ENCODE measurements at places on chromosomes 3 and 15.

- DNase-seq = no peak
These were observed 130.3 kb upstream of the ZPLD1 start for GRCh38 chr3:102304550-102304949.

- no peak for DNase-seq
These were observed 40.3 kb downstream of the GNB4 start for GRCh38 chr3:179410999-179411398.

- no peak for DNase-seq
These were observed 911.6 kb upstream of the ARPP21 start for GRCh38 chr3:34727700-34728099.

DNA sequence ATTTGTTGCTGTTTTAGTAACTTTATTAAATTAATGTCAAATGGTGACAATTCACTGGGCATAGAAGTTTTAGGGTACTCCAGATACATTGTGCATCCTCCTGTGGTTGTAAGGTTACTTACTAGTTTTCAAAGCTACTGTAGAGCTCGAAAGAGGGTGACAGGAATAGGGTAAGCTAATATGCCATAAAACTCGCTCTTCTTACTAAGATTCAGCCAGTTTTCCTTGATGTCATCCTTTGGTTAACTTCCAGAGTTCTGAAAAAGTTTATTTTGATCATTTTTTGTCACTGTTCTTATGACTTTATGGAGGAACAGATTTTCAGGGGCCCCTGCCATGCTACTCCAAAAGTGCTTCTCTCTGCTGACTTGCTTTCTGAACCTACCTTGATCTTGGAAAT, 334.8 kb downstream of the PLCL2 start:
- DNase-seq = no peak

- DNase-seq = no peak
These were observed 662 bp downstream of the UBL7 start for GRCh38 chr15:74460298-74460697.

- DNase-seq = peak; percentile 21
These were observed 3.3 kb upstream of the CNTN3 start for GRCh38 chr3:74617776-74618175.

DNA sequence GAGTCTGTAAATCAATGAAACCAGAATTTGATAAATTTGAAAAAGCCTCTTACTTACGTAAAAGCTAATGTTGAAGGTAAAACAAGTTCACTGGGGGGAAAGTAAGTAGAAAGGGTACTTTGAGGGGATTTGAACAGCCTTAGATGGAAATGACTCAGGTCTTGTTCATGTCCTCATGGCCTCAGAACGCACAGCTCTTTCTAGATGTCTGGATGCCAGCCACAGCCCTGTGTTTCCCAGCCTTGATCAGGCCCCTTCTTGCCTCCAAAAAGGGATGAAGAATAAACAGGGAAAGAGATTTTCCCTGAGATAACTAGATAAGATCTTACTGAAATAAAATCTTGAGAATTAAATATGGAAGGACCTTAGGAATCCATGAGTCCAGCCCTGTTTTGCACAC, 237.1 kb upstream of the GOLGA6L4 start:
- DNase-seq = no peak

DNA sequence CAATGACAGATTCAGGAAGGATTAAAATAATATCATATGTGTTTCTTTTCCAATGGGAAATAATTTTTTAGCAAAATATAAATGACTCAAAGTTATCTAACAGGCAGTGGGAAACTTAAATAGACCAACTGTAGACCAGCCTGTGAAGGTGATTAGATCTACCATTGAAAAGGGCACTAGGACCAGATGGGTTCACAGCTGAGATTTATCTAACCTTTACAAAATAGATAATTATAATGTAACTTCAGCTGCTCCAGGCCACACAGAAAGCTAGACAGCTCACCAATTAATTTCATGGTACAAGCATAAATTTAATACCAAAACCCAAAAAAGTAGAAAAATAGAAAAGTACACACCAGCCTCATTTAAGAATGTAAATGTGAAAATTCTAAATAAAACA, 240.4 kb upstream of the MRPL3 start:
- no peak for DNase-seq

GRCh38 chr3:30199096-30199759, 407.2 kb upstream of the TGFBR2 start:
- peak; percentile 90 for DNase-seq

- DNase-seq = no peak
These were observed 33.5 kb downstream of the SRPRB start for GRCh38 chr3:133838916-133839800.

GRCh38 chr15:75760704-75761435, 48.2 kb upstream of the CSPG4 start:
- no peak for DNase-seq

DNA sequence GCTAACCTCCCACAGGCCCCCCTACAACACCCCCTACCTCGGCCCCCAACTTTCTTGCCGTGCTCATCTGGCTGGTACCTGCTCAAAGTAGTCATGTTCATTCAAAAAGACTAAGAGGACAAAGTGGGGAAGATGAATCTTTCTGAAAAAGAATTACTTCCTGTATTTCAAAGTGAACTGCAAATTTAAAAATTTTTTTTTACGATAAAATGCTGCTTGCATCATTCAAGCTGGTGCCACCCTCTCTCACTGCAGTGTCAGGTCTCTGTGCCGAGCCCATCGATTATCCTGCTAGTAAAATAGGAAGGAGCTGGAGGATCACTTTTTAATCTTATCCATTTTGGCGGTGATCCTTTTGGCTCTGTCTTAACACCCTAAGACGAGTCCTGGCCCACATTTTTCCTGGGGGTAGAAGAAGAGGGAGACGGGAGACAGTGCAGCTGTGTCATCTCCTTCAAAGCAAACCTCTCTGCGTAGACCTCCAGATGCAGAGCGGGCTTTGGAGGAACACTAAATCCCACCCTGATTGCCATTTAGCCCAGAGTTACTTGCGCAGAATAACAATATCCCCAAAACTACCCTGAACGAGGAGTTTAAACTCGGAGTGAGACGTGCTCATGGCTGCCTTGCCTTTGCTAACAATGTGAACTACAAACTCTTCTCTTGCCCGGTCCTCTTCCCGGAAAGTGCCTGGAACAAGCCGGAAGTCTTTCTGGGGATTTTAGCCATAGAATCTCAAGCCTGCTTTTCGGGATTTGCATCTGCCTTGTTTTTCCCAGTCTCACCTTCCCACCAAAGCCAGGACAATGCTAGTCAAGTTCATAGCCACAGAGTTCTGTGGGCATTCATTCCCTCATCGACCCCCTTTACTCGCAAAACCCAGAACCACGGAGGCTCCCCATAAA, 66.2 kb upstream of the CGNL1 start:
- no peak for DNase-seq

DNA sequence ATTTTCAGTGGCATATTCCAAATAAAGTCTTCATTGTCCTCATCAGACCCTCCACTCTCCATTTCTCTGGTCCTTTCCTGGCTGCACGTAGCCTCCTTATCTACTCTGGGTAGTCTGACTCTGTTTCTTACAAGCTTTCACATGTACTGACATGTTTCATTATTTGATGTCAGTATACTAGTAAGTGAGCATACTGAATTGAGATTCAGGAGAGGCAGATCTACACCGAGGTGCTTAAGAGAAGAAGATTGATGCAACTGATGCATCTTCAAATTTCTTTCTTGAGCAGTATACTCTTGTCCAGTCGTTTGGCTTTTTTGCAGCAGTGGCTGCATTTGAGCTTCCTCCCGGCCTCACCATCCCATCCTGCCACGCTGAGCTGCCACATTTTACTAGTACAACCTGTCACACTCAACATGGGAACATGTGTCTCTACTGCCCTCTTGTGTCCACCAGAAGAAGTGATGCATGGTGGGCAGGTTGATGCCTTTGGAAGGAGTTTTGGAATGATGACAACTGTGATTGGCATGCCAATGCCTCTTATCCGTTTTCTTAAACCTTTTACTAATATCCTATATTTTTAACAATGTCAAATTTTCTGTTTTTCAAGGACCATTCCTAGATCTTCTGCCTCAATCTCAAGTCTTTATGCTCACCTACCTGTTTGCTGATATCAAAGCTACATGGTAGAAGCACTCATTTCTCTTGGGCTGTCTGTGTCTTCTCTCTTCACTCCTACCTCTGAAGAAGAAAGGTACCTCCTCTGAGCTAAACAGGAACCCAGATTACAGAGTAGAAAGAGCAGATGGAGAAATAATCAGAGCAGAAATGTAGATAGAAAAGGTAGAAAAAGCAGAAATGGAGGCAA, 38.7 kb downstream of the GUCA1C start:
- peak; percentile 69 for DNase-seq

- peak; percentile 44 for DNase-seq
These were observed 51.6 kb upstream of the LCTL start for GRCh38 chr15:66617137-66618090.

- DNase-seq = no peak
These were observed 76.7 kb downstream of the AAGAB start for GRCh38 chr15:67177752-67178151.

- DNase-seq = no peak
These were observed 22.9 kb upstream of the SMAD6 start for GRCh38 chr15:66679061-66679656.

- no peak for DNase-seq
These were observed 30.7 kb downstream of the ARHGAP31 start for GRCh38 chr3:119324899-119325298.

DNA sequence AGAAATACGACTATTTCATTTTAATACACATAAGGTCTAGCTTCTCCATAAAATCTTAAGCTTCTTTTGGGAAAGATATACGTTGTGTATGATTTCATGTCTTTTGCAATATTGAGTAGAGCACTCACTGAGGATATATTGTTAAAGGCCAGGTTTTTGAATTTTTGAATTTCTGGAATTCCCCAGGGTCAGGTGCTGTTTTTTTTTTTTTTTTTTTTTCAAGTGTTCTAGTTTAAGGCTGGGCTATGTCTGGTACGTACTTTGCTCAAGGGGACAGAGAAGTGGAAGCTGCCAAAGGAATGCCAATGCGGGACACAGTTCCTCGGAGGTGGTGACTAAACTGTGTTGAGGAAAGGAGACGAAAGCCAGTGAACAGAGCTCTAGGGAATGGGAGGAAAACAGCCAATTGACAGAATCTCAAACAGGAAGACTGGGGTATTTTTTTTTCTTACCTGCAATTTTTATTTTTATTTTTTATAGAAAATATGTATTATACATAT, 510.5 kb upstream of the CBLB start:
- no peak for DNase-seq

DNA sequence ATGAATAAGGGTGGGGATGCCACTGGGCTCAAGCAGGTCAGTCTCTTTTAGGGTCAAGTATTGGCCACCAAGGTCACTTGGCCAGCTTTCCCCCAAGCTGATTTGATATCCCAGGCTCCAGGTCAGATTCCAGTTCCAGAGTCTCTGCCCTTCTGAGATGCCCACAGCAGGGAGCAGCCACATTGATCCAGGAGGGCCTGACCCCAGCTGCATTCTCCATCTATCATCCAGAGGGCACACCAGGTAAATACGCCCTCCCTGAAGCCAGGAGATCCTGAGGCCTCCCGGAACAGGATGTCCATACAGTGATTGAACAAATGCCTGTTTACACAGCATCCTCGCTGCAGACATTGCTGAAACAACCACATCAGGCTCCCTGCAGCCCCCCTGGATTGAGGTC, 264.6 kb upstream of the TLE3 start:
- no peak for DNase-seq

DNA sequence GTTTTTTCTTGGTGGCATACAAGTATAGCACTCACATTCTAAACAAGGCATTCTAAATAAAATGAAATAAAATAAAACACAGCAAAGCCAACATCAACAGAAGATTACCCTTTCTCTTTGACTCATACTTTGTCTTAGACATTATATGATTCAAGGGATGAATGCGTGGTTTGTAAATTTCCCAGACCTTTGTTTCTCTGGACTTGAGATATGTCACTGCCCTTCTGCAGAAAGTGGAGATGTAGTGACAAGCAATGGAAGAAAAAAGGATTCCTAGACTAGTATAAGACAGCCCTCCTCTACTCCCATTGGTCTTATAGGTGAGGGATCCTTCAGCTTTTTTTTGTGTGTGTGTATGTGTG, 22.4 kb downstream of the NANOGP8 start:
- no peak for DNase-seq

- DNase-seq = no peak
These were observed 35.5 kb downstream of the DZIP1L start for GRCh38 chr3:138079901-138080300.

DNA sequence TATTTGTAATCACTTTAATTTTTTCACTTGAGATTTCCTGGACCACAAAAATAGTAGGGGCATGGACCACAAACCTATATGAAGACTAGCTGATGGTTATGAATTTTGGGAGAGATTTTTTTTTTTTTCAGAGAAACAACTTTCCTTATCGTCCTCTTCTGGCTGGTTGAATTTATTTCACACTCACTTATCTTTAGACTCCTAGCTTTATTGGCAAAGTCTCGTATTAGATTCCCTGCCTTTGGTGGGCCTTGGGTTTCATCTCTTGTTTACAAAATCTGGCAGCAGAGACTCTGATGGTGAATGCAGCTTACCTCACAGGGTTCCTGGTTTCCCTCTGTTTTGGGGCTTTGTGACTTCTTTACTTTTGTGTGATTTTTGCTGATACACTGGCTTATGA, 44.5 kb upstream of the KIF23 start:
- no peak for DNase-seq

- no peak for DNase-seq
These were observed 75.1 kb upstream of the MELTF start for GRCh38 chr3:197104738-197105137.

GRCh38 chr3:155308831-155309230, 15.3 kb upstream of the STRIT1 start:
- DNase-seq = no peak

- DNase-seq = no peak
These were observed 10.3 kb upstream of the ARGFX start for GRCh38 chr3:121557426-121557934.

- peak; percentile 15 for DNase-seq
These were observed 11.9 kb downstream of the ABHD6 start for GRCh38 chr3:58249358-58250092.

DNA sequence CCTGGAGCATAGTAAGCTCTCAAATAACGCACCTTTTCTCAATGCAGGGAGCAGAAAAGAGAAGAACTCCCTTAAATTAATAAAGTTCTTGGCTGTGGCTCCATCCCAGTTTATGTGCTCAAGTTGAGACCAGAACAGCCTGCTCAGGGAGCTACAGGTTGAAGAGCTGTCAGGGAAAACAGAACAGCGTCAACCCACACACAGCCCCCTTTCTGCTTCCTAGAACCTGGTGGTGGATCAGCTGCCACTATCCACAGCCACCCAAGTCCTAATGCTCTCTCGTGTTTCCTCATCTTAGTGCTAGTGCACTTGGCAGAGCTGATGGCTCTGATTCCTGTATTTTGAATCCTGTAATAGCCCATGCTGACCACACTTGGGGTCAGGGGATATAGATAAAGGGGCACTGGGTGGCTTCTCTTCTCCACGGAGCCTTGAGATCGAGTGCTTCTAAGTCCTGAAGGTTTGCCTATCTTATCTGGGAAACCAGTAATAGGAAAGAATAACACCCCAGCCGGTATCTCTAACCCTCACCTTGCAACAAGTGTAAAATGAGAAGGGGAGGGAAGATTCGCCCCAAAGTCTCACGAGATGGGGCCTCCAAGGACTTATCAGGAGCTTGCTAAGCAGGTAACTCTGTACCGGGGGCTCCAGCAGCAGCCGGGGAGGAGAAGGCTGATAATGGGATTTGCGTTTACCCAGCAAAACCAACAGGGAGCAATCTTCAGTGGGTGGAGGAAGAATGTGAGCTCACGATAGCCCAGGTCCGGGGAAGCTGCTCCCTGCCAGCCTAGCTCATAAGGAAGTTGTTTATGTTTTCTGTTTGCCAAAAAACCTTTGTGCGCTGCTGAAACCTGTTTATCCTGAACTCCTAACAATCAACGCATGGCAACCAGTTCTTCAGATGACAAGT, 136.2 kb upstream of the ICE2 start:
- peak; percentile 19 for DNase-seq

Measured in tongue (tissue), 3 donors.